HCT116 (cell line): ENCODE measurements at places on chromosomes 2 and 18. TPM values are rescaled to one million over a fixed set of nuclear protein-coding genes. Genes with fewer than 3 reads are reported as not detected.
A peak's percentile ranks its signal among the peaks of the same experiment; 100 is the strongest.

Gene VAMP8
- 52.6 TPM for total RNA-seq

Gene C1GALT1C1L
- total RNA-seq: 0.20 TPM

Gene GALNT14
- total RNA-seq: 11.2 TPM

Gene GKN2
- not detected for total RNA-seq

Gene GALNT3
- 9.8 TPM for total RNA-seq

Gene SPC25
- 29.8 TPM for total RNA-seq

Gene LRRC30
- not detected for total RNA-seq

Gene MCFD2
- total RNA-seq: 73.9 TPM

Gene ARHGAP25
- total RNA-seq: 0.27 TPM

Gene HOXD12
- total RNA-seq: 0.27 TPM

Gene SP9
- 0.69 TPM for total RNA-seq

- DNase-seq: no peak
Observed at GRCh38 chr2:16861530-16861929, 195.9 kb upstream of the CYRIA start.

- no peak for DNase-seq
Observed at GRCh38 chr18:22286585-22286984, 117.2 kb downstream of the GATA6 start.

DNA sequence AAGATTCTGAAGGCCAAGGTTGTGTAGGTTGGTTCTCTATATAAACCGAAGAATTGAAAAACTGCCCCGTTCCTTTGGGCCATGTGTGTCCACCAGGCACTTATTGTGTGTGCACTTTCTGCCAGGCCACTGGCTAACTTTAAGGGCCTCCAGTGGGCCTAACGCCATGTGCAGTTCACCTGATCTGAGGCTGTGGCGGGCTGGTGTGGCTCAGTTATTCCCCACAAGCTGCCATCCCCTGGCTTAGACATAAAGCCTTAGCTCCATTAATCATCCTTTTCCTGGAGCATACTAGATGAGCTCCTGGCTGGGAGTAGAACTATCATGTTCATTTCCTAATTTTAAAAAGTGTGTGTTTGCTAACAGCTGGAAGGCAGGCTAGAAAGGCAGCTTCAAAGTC is 304.1 kb upstream of the TNP1 start:
- DNase-seq: no peak

- DNase-seq: peak; percentile 74
Observed at GRCh38 chr18:58541146-58541788, 87.6 kb downstream of the ALPK2 start.

GRCh38 chr2:106094131-106094841 is 99.8 kb downstream of the UXS1 start:
- DNase-seq: no peak

- DNase-seq: no peak
Observed at GRCh38 chr2:108542071-108542470, 7.8 kb downstream of the LIMS1 start.

- DNase-seq: no peak
Observed at GRCh38 chr18:62264984-62265383, 60.1 kb upstream of the TNFRSF11A start.

- no peak for DNase-seq
Observed at GRCh38 chr2:128710729-128711128, 392.1 kb upstream of the HS6ST1 start.

GRCh38 chr2:163397451-163397850 is 338.4 kb downstream of the FIGN start:
- no peak for DNase-seq

DNA sequence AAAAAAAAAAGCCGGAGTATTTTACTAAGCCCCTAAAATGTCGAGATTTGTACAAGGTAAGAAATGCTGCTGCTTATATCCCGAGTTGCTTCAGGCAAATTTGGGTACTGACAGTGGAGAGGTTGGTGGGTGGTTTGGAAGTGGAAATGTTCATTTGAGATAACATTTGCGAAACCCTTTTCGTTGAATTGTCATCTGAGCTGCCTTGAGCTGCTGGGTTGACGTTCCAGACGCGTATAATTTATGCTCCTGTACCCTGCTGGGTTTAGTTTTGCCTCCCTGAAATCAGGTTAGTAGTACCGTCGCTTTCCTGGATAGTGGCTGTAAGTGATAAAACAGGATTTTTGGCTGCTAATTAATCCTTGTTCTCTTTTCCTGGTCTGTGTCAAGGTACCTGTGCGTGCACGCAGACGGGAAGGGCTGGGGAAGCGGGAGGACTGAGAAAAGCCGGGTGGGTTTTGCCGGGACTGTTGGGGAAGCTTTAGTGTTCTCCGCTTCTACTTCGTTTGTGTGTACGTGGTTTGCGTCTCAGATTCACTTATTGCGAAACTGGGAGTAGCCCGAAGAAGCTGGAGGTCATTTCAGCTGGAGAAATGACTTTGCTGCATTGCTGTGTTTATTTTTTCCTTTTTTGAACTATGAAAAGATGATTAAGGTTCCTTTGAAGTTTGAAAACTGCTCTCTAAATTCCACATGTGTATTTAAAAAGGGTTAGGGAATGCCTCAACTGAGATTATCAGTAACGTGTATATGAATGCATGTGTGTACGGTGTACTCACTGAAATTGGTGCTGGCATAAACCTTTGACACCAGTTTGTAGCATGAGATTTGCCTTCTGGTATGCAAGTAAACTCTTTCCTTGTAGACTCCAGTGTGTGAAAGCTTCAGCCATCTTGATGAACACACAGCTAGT is 709 bp downstream of the UGP2 start:
- DNase-seq: no peak

GRCh38 chr2:178796079-178796677 is 11.0 kb downstream of the TTN start:
- peak; percentile 22 for DNase-seq

- DNase-seq: no peak
Observed at GRCh38 chr2:84840306-84840705, 40.6 kb downstream of the TRABD2A start.

DNA sequence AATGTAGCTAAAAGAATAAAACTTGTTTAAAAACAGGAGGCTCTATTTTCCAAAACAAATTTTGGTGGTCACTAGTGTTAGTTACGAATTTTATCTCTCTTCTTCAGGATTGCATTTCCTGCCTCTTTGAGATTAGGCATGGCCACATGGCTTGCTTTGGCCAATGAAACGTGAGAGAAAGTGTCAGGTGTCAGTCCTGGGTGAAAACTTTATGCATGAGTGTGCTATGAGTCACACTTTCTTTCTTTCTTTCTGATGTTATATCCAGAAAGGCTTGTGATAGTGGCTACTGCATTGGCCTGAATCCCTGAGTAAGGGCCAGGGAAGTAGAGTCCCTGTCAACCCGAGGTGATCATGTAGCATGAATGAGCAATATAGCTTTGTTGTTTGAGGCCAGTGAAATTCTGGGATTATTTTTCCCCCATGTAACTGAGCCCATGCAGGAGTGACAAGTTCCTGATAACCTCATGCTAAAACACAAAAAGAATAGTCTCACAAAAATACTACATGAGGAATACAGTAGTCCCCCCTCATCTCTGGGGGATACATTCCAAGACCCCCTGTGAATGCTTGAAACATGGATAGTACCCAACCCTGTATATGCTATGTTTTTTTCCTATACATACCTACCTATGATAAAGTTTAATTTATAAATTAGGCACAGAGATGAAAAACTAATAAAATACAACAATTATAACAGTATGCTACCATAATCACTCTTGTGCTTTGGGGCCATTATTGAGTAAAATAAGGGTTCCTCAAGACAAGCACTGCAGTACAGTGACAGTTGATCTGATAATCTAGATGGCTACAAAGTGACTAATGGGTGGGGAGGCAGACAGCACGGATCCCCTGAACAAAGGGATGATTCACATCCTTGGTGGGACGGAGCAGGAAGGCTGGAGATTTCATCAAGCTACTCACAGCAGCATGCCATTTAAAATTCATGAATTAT is 109.5 kb downstream of the CDC42EP3 start:
- peak; percentile 93 for DNase-seq

GRCh38 chr2:178836807-178837206 is 29.6 kb upstream of the TTN start:
- DNase-seq: no peak

GRCh38 chr2:162430323-162430722 is 86.4 kb downstream of the GCA start:
- no peak for DNase-seq

- DNase-seq: no peak
Observed at GRCh38 chr18:35711227-35711626, 129.7 kb downstream of the GALNT1 start.

DNA sequence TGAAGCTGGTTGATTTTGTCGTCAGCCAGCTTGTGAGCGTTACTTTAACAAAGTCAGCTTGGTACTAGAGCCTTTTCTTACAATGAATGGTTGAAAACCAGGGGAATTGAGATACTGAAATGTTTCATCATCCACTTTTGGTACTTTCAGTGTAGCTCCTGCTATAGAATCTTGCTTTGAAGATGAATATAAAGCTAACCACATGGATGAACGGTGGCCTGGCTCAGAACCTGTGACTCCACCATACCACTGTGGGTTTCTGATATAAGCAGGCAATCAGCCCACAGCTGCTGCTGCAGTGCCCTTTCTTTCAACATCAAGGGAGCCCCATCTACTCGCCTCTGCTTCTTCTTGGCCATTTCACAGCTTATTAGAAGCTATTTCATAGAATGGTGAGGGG is 53.2 kb upstream of the GPR45 start:
- no peak for DNase-seq

GRCh38 chr2:241848761-241849615 is 9.7 kb downstream of the PDCD1 start:
- DNase-seq: no peak

GRCh38 chr2:157271590-157272203 is 14.2 kb downstream of the GALNT5 start:
- DNase-seq: no peak

GRCh38 chr2:105653302-105653701 is 91.4 kb upstream of the NCK2 start:
- DNase-seq: no peak

DNA sequence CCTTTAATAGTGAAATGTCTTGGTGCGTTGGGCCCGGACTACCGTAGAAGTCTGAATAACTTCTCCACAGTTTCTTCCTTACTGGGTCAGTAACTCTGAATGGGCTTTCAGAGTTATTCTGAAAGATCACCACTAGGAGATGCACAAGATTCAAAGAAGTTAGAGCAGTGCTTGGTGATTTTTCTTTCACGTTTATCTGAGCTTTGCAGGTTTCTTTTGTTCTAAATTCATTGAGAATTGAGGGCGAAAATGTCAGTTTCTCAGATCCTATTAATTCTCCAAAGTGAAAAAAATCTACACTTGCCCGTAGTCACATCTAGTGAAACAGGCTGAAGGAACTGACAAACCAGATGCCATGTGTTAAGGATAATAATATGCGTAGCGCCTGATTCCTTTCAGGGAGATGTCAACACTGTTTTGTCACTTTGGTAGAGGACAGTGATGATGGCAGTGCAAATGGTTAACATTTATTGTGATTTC is 70.1 kb downstream of the QPCT start:
- DNase-seq: peak; percentile 42

GRCh38 chr2:17648581-17648980 is 105.0 kb downstream of the SMC6 start:
- DNase-seq: no peak

GRCh38 chr2:11147263-11147662 is 8.0 kb upstream of the SLC66A3 start:
- DNase-seq: no peak

DNA sequence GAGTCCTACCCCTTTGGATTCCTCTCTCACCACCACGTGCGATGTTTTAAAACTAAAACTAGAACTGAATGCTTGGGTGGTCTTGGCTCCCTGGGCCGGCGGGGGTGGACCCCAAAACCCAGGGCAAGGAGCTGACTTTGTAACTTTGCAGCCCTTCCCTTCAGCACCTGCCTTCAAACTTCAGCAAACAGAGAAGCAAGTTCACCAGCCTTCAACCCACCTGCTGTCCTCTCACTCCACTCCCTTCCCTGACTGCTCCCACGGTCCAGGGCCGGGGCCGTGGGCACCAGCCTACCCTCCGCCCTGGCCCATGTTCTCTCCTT is 54.5 kb downstream of the COL6A3 start:
- no peak for DNase-seq

- no peak for DNase-seq
Observed at GRCh38 chr2:222239091-222239490, 59.7 kb downstream of the PAX3 start.

DNA sequence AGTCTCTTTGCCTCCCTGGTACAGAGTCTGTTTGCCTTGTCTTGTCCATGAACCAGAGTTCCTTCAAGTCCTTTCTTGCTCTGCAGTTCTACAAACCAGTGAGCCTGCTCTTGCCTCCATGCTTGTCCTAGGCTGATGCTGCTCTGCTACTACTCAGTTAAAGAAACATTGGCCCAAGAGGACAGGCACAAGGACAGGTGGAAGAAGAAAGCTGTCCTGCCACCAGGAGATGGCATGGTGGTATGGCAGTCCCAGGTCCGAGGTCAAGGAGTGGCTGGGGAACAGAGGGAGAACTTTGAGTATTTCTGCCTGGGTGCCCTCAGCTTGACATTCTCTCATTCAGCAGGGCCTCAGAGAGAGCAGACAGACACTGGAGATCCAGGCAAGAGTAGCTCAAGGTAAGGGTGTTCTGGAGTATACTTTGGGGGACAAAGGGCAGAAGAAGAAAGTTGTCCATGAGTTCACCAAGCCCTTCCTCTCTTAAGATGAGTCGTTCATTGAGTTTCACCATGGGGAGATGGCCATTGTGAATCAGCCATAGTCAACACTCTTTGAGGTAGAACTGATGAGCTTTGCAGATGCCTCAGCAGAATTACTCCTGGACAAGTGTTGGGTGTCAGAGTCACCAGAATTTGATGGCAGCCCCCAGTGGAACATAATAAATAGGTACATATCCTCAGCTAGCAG is 20.4 kb downstream of the TTC32 start:
- no peak for DNase-seq

DNA sequence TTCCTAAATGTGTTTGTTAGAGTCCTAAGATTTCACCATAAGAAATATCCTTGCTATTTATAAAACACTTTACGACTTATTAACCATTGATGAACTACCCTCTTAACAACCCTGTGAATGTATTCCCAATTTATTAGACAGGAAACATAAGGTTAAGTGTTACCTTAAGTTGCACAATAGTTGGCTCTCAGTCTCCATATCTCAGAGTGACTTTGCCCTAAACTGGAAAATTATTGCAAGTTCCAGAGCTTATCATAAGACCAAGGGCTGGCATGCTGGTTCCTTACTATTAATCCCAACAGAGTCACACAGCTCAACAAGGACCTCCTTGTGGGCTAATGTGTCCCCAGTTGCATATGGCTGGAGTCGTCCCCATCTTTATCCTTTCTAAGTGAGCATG is 165.8 kb downstream of the INSIG2 start:
- DNase-seq: no peak

GRCh38 chr18:8951491-8951890 is 151.0 kb upstream of the NDUFV2 start:
- no peak for DNase-seq
